ENCODE measurements at places on chromosomes 1 and 21. TPM values are rescaled to one million over a fixed set of nuclear protein-coding genes. Genes with fewer than 3 reads are reported as not detected.

DNA sequence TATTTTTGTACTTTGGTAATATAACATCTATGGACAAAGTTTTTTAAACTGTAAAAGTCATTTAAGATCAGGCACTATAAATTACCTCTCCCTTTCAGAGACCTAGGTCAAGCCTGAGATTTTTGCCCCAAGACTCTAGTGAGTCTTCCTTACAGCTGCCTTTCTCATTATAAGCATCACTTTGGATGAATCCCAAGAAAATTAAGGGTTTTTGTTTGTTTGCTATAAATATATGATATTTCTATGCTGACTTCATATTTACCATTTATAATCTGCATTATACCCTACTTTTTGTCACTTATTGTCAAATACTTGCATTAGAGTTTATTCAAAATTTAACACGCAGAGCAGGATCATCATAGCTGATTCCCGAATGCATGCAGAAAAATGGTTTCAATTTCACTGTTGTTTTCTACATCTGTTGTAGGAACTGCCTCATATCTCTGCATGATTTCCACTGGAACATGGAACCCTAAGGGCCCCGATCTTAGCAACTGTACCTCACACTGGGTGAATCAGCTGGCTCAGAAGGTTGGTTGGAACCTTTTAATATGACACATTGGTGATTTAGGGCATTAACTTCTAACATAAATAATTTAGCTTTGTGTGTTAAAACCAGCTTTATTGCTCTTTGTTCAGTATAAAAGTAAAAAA lies 150.0 kb downstream of the ADGRL2 start:
- H3K36me3 ChIP-seq, result no peaks in the 10 kb centered on the region
- H3K4me3 ChIP-seq, result no peak overlapping the region
- H3K27ac ChIP-seq, result no peak overlapping the region
- no peaks in the 10 kb centered on the region for H3K4me1 ChIP-seq

The PTTG1IP gene
- 98.3 TPM for total RNA-seq

- H3K4me1 ChIP-seq, result no peaks in the 10 kb centered on the region
- H3K27me3 ChIP-seq, result peaks cover 8% of the 10 kb centered on the region
- H3K36me3 ChIP-seq, result no peaks in the 10 kb centered on the region
Observed at GRCh38 chr1:116179964-116180363, 68.8 kb downstream of the MAB21L3 start.

The PBX1 gene
- total RNA-seq, result 1.7 TPM

The TSPAN2 gene
- 5.0 TPM for total RNA-seq

- H3K4me3 ChIP-seq, result no peak within 1 kb of the TSS
- H3K27ac ChIP-seq, result no peak within 1 kb of the TSS
- no peaks in the 10 kb centered on the region for H3K36me3 ChIP-seq
- H3K4me1 ChIP-seq, result peaks cover 13% of the 10 kb centered on the region
Observed at GRCh38 chr1:23217421-23218115, at the start of gene HTR1D. Gene HTR1D, minus strand, starts transcription at chr1:23217502. Its CDS starts 23,283 bp downstream, at chr1:23194219.

- DNase-seq, result no peak
- peaks cover 45% of the 10 kb centered on the region for H3K36me3 ChIP-seq
- no peaks in the 10 kb centered on the region for H3K4me1 ChIP-seq
- no peak overlapping the region for H3K27ac ChIP-seq
- H3K27me3 ChIP-seq, result no peaks in the 10 kb centered on the region
Observed at GRCh38 chr1:16293538-16293937, 56.6 kb upstream of the CPLANE2 start.

DNA sequence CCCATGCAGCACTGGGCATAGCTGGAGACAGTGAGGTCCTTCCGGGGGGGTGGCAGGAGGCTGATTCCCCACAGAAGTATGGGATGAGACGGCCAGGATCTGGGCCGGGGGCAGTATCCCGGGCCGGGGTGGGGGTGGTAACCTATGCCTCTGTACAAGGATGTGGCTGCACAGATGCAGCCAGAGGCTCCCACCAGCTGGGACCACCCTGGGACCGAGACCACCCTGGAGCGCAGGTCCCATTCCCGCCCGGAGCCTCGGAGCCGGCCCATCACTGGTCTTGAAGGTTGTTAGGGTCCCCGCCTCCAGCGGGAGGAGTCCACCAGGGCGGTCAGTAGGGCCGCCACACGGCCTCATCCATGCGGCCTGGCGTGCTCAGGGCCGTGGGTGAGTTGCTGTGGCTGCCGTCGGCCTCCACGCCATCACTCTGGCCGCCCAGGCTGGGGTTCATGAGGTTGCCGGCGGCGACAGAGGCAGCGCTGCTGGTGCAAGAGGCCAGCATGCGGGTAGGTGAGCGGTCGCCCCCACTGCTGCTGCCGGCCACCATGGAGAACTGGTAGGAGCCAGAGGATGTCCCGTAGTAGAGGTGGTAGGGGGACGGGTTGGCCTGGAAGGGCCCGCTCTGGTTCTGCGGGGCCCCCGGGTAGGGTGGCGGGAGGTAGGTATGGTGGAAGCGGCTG lies 28.1 kb downstream of the RUNX3 start:
- H3K36me3 ChIP-seq, result peaks cover 53% of the 10 kb centered on the region
- H3K27me3 ChIP-seq, result no peaks in the 10 kb centered on the region
- H3K27ac ChIP-seq, result no peak overlapping the region
- DNase-seq, result no peak
- peaks cover 9% of the 10 kb centered on the region for H3K4me1 ChIP-seq

The NPR1 gene
- total RNA-seq, result not detected

DNA sequence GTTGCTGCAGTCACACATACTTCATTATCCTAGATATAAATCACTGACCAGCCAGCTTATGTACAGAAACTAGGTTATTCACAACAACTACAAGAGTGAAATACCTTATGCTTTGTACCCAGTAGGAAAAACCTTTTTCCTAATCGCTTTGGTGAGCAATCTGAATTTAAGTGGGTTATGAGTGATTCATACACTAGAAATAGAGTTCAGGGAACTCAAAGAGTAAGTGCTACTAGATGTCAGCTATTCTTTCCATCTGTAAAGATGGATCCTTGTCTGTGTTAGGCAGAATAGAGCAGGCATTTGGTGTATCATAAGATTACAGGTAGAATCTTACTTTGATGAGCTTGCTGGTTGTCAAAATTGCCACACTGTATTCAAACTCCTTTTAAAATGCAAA lies 101.9 kb downstream of the ZNF644 start:
- H3K27ac ChIP-seq, result no peak overlapping the region
- peak overlapping the region; percentile 39 for H3K4me3 ChIP-seq
- DNase-seq, result no peak
- H3K36me3 ChIP-seq, result peaks cover 24% of the 10 kb centered on the region

Measured in CD4-positive, CD25-positive, alpha-beta regulatory T cell (primary cell).